ENCODE measurements at places on chromosomes 6 and 20.

GRCh38 chr20:57034001-57034400 lies 232.4 kb downstream of the BMP7 start:
- DNase-seq, result no peak

DNA sequence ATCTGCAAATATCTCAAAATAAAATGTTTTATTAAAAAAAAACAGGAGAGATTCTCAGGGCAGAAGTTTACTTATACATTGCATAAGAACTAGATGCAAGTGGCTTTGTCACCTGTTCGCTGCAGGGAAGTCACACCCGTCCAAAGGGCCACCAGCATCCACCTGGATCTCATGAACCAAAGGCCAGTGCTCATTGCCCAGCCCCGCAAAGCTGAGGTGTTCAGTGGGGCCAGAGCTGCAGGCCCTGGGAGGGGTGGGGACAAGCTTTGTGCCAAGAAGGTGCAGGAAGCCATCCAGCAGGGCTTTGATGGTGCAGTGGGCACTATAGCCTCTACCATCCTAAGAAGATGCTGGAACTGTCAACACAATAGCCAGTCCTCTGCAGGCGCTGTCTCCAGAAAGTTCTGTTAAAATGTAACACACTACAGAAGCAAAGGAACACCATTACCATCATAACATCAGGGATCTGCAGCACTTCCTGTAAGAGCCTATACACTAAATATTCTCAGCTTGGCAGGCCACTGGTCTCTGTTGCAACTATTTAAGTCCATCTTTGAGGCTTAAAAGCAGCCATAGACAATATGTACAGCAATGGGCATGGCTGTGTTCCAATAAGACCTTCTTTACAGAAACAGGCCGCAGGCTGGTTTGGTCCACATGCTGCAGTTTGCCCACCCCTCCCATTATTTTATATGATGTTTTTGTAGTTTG lies 15.7 kb upstream of the CD93 start:
- no peak for DNase-seq

- DNase-seq, result peak; percentile 62
Observed at GRCh38 chr6:35497571-35498421, 917 bp upstream of the TEAD3 start.

GRCh38 chr20:37867289-37868195 lies 35.4 kb upstream of the VSTM2L start:
- no peak for DNase-seq

- DNase-seq, result peak; percentile 55
Observed at GRCh38 chr6:42007286-42008137, 42.8 kb upstream of the TAF8 start.

Measured in stimulated activated CD4-positive, alpha-beta T cell treated with anti-CD3 and anti-CD28 coated beads, Interleukin-2, amount 100 ng/mL, for 24 hours (primary cell).